ENCODE measurements at places on chromosomes 6 and 20.

GRCh38 chr20:36462440-36463211, 78.7 kb upstream of the MYL9 start:
- DNase-seq = no peak

DNA sequence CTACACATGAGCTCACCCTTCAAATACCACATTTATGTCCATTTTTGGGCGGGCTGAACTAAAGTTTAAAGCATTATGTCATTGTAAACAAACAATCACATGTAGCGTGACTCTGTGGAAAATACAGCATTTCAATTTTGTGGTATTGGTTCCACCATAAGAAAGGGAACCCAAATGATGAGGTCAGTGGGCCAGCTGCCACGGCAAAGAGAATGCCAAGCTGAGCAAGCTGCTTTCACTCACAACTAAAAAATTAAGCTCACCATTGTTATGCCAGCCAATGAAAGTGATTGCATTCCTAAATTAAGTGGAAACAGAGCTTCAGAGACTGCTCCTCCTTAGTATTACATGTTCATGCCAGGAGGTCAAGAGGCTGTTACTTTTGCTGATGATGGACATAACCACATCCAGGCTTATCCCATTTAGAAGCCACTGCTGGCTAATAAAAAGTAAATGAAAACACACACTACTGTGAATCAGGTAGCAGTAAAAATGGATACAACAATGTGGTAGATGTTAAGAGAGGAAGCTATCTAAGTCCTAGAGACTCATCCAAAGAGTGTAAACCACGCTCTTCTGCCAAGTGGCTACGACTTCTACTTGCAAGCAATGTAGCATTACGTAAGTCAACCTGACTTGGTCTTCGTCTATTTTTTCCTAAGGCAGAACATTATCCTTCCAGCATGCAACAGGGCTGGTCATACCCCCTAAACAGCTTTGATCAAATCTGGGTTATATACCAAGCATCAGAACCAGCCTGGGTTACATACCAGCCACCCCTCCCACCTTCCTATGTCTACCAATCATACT, 164.8 kb downstream of the BACH2 start:
- DNase-seq = no peak

DNA sequence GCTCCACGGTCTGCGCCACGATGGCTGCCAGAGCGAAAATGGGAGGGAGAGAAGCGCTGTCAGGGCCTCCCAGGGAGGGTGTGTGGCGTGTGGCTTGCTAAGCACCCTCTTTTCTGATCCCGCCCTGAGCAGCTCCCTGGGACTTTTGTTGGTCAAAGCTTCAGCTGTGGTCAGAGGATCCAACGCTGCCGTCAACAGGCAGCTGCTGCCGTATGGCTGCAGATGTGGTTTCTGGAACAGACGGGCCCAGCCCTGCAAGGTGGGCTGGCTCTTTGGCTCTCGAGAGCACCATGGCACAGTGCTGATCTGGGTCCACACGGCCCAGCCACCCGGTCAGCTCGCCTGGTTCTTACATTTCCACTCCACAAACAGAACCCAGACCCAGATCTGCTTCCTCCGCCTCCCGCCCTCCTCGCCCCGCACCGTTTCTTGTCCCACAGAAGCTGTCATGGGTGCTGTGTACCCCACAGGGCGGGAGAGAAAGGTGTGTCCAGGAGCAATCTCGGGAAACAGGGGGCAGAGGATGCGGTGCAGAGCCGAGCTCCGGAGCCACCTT, 86.0 kb upstream of the BHLHE23 start:
- DNase-seq = no peak

- DNase-seq = no peak
Measured at GRCh38 chr6:35296931-35297600, 552 bp upstream of the DEF6 start.

DNA sequence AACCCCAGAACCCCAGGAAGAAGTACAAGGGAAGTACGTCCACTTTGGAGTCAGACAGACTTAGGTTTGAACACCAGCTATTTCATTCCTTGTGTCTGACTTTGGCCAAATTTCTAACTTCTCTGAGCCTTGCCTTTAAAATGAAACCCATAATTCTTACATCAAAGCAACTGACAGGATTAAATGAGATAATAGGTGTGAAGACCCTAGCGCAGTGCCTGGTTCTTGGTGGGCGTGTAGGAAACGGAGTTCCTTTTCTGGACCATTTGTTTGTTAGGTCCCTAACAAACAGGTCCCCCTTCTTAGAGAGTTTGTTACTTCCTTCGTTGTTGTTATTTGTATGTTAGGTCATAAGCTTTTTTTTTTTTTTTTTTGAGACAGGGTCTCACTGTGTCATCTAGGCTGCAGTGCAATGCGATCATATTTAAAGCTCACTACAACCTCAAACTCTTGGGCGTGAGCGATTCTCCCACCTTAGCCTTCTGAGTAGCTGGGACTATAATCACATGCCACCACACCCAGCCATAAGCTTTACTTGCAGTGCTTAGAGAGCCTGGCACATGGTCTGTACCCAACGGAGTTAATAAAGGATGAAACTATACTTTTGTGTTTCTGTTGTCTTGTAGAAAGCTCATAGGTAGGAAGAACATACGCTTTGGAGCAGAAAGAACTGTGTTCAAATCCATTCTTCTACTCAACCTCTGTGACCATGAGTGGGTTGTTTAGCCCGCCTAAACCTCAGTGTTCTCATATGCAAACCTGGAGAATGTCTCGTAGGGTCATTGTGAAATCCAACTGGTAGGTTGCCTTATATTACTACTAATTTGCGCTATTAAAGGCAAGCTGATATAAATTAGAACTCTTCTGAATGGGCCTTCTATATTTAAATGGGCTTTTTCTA, 21.8 kb upstream of the MROH8 start:
- DNase-seq = no peak

DNA sequence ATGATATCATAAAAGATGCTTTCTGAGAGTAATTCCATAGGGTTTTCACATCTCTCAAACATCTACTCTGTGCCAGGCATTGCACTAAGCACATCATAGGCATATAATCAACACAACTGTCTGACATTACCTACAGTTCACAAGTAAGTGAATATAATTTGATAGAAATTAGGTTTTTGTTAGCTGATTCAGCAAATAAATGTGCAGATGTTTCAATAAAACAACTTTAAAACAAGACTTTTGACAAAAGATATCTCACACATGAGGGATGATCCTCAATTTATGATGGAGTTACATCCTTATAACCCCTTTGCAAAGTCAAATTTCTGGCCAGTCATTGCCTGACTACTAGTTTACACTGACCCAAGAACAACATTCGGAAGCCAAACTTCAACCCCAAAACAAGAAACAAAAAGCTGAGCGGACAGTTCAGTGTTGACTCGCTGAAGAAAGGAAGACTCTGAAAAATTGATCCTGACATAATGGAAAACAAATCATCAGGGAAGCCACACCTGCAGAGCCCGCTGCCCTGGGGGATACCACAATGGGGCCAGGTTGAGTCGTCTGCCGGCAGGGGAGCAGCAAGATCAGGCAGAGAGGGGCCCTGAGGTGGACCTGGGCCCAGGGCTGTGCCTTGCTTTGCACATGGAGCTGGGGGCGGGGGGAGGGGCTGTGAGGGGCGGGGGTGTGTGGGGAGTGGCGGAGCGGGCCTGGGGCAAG, 739.2 kb upstream of the GJE1 start:
- no peak for DNase-seq

- no peak for DNase-seq
Measured at GRCh38 chr6:38427492-38428210, 212.1 kb downstream of the BTBD9 start.

DNA sequence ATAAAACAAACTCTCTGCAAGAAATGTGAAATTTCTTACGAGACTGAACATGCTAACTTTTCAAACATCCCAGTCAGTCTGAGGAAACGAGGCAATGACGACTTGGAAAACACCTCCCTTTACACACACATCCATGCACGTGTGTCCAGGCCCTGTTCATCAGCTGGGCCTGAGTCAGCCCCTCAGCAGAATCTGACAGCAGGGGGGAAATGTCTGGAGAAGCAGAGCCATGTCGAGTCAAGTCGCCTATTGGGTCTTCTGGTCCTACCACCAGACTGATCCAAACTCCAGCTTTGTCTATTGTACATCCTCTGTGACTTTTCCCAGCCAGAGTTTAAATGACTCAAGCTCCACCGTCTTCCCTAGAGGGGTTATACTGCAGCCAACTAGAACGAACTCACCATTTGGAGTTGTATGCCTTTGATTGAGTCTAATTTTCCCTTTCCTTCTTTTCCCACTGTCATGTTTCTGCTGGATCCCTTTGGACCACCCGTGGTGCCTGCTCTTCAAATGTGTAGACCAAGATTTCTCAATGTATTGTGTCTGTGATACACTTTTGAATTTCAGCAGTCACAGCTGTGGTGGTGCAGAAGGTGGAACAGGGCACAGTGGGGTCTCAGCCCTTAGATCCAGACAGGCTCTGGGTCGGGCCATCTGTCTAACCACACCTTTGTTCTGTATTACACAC, 254.0 kb downstream of the CDC5L start:
- DNase-seq = no peak

DNA sequence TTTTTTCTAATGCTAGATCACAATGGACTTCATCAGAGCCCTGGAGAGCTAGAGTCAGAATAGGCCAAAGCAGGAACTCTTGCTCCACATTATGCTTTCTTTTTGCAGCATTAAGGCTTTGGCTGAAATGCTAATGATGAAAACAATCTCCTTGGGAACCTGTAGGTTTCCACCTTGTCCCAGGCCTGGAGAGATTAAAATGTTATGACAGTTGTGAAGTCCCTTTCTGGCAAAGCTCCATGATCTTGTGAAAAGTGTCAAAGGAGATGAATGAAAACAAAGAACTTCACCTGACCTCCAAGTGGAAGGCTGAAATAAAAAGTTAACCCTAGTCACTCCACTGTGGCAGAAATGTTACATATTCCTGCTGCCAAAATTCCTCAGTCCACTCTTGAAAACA, 64.0 kb upstream of the LRRC1 start:
- DNase-seq = no peak

DNA sequence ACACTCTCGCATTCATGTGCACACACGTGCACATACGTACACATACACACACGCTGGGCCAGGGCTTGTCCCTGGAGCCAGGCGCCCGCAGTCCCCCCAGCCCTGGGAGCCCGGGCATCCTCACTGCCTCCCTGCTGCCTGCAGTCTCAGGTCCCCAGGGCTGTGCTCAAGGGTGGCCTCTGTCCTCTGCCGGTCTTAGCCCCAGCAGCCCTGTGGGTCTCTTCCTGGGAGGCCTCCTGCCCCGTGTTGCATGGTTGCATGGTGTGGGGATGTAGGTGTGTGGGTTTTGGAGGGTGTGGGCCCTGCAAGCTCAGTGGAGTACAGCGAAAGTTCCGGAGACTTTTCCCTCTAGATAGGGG, 101.5 kb downstream of the TMEM242 start:
- DNase-seq = no peak

DNA sequence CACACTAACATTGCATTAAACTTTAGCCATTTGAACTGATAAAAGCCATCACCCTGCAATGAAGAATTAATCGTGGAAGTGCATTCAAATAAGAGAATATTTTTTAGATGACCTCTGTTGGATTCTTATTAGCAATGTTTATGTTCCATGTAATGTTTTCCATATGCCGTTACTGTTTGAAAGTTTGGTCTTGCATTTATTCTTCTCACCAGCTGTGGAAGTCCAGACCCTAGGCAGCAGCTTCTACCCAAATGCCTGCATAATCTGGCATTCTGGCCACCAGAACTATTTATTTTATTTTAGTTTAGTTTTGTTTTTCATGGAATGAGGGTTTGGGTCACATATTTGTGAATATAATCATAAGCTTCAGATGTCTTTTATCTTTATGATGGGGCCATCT, 140.4 kb downstream of the SAMD5 start:
- no peak for DNase-seq

DNA sequence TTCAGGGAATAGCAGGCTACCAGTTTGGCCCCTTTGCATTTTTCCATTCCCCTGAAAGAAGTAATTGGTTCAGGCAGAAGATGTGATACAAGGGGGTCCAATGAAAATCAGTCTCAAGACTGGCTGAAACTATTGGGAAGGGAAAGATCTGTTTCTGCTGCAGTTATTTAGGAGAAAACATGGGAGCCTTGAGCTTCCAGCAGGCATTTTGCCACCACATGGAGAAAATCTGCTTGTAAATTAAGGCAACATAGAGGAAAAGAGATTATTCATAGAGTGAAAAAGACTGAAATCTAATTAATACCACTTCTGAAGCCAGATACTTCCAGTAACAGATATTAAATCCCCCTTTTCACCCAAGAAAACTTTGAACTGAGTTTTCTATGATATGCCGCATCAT, 44.2 kb upstream of the SNAP25 start:
- no peak for DNase-seq

GRCh38 chr20:53595018-53595378, 1.4 kb upstream of the ZNF217 start:
- no peak for DNase-seq

DNA sequence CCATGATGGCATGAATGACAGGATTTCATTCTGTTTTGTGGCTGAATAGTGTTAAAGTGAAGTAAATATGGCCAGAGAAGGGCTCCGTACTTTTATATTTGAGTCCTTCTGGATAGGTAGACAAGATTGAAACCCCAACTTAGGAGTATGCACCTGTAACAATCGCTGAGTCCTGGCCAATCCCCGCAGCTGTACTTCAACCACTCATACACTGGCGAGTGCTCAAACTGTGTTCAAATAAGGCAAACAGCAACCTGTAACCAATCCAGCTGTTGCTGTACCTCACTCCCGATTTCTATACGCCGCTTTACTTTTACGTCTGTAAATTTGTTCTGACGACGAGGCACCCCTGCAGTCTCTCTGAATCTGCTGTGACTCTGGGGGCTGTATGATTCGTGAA, 6.7 kb downstream of the TTLL2 start:
- peak; percentile 8 for DNase-seq

GRCh38 chr20:284172-284571, 6.4 kb downstream of the C20orf96 start:
- DNase-seq = no peak

GRCh38 chr6:102942206-102942605, 1548.7 kb downstream of the GRIK2 start:
- no peak for DNase-seq

GRCh38 chr6:142954844-142955243, 9.9 kb upstream of the HIVEP2 start:
- DNase-seq = no peak

DNA sequence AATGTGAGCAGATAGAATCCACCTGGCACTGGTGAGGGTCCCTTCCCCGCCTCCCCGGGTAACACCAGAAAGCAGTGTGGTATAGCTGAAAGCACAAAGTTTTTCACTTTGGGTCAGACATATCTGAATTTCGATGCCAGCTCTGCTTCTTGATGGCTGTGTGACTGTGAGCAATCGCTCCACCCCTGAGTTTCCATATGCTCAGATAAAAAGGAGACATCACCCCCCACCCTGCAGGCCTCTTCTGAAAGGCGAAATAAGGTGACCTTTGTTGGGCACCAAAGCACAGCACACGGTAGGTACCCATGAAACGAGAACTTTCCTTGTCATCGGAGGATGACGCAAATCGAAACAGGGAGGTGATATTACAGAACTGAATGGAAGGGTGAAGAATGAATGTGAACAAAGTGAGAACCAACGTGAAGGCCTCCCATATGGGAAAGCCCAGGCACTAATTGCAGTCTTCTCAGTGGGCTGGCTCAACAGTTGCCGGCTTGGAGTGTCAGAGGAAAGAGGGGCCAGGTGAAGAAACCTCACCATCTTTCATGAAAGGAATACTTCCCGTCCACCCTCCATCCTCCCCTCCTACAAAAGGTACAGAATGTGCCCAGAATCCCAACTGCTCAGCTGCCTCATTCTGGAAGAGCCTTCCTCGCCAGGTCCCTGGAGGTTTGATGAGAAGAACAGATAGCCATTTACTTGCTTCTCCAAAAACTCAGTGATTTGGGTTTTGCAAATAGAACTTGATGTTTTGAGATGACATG, 61.8 kb downstream of the NFATC2 start:
- no peak for DNase-seq
